ENCODE measurements at places on chromosomes 12 and 14.
A peak's percentile ranks its signal among the peaks of the same experiment; 100 is the strongest.

GRCh38 chr14:104138718-104139459 is 502 bp downstream of the KIF26A start:
- DNase-seq, result no peak

DNA sequence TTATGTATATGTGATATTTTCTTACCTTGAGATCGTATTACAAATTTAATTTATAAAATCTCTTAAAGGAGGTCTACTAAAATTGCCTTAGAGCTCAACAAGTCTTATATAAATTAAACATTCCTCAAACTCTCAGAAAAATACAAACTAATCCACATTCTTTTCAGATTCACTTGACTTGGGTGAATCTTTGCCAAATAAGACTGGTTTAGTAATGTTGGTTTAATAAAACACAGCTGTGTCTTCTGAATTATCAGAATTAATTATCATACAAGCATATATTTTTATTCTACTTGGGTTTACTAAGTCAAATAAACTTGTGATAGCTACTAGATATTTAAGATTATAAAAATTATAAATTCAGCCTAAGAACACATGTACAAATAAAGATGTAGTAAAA is 13.3 kb downstream of the GLIPR1L2 start:
- DNase-seq, result no peak

DNA sequence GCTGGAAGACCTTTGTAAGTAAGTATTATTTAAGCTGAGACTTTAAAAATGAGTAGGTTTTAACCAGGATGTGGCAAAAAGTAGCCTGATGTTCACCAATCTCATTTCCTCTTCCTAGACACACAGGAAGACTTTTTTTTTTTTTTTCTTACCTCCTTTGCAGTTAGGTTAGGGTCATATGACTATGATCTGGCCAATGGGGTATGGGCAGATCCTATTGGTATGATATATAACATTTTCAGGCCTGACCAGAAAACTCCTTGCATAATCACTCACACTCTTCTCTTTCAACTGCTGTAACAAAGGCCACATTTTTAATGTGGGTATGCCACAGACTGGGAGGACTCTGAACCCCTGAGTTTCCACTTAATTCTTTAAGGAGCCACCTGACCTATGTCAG is 2.7 kb upstream of the RPS6KA5 start:
- DNase-seq, result no peak

GRCh38 chr12:31931796-31932715 is 27.2 kb upstream of the RESF1 start:
- DNase-seq, result no peak

DNA sequence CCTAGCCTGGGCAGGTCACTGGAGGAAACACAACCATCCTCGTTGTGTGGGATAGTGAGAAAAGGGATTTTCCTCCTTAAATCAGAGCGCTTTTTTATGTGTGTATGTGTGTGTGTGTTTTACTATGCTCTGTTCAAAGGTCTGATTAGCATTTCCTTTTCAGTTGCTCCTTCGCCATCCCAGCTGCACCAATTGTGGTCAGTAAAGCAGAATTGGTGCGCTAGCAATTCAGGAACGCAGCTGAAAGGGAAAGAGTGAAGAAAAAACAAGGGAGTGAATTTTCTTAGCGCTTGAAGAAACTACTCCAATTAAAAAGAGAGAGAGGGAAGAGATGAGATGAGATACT is 173.3 kb upstream of the PARP11 start:
- no peak for DNase-seq

DNA sequence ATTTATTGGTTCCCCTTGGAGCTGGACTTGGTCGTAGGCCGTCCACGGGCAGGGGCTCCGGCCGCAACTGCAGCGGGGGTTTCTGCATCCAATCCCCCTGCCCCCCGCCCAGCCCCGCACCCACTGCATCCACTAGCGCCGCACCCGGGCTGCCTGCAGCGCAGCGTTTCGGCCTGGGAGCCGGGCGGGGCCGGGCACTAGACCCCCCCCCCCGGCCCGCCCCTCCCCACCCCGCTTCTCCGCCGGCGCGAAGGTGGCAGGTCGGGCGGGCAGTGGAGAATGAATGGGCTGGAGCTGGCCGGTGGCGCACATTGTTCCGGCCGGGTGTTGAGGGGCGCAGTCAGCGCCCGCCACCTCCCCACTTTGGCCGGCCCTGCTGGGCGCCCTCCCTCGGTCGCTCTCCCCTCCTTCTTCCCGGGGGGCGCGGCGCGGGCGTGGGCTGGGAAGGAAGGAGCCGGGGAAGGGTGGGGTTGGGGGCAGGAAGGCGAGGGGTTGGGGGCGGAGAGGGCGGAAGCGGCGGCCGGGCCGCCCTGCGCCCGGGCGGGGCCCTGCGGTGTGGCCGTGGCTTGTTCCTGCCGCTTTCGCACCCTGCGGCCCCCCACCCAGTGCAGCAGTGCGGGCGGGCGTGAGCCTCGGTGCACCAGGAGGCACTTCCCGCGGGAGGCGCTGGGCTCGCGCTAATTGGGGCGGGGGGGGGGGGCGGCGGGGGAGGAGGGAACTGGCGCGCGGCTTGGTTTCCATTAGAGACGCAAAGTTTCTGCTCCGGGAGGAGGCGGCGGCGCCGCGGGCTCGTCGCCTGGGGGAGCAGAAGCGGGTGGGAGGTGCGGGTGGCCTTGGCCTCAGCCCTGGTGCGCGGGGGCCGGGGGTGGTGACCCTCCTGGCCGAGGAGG is 841 bp downstream of the CALM1 start:
- DNase-seq, result no peak

GRCh38 chr12:112916270-112916669 is 9.5 kb downstream of the OAS1 start:
- DNase-seq, result no peak

DNA sequence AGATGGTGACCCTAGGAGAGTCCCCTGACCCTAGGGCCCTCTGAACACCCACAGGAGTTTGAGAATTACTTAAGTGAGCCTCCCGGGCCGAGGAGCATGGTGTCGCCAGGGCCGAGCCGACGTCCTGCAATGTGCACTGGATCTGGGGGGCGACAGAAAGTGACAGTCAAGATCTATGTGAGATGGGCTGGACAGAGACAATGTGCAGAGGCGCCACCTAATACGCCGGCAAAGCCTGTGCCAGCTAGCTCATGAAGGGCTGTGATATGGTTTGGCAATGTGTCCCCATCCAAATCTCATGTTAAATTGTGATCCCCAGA is 11.6 kb downstream of the MMAB start:
- no peak for DNase-seq

DNA sequence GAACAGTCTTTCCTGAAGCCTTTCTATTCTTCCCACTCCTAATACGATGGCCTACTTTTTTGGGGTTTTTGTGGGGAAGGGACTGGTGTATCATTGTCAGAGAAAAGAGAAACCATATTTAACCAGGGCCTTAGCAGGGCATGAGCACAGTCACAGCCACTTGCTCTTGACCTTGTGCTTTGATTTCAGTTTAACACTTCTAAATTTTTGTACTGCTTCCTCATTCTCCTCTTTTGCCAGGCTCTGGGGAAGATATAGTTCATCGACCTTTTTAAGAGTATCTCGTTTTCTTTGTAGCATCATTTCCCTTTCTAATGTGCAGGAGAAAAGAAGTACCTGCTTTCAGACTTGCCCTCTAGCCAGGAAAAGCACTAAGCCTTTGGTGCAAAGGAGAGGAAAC is 2.2 kb downstream of the ZBTB1 start:
- DNase-seq, result no peak

- no peak for DNase-seq
These were observed 45.8 kb upstream of the CORO1C start for GRCh38 chr12:108777156-108777555.

- DNase-seq, result no peak
These were observed 23.7 kb upstream of the TDRD9 start for GRCh38 chr14:103904493-103905107.

DNA sequence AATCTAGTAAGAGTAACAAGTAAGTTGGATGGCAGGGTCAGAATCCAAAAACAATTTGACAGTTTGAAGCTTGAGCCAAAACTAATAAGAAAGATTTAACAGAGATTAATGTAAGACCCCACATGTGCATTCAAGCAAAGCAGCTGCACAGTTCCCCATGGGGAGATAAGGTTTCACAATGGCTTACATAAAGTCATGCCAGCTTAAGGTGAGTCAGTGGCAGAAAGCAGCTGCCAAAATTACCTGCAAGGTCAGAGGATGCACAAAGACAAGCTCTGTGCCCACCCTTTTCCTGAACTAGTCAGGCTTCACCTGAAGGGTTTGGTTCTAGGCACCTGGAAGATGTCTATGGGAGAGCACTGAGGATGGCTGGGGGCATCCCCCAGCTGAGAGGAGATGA is 36.6 kb upstream of the KRT77 start:
- no peak for DNase-seq

GRCh38 chr12:93980711-93981110 is 167.7 kb upstream of the PLXNC1 start:
- DNase-seq, result no peak

- DNase-seq, result no peak
These were observed 128.0 kb downstream of the BCAT1 start for GRCh38 chr12:24820872-24821271.

- no peak for DNase-seq
These were observed 30.4 kb downstream of the DLGAP5 start for GRCh38 chr14:55160989-55161388.

GRCh38 chr12:1760566-1761382 is 59.6 kb upstream of the LRTM2 start:
- DNase-seq, result no peak

DNA sequence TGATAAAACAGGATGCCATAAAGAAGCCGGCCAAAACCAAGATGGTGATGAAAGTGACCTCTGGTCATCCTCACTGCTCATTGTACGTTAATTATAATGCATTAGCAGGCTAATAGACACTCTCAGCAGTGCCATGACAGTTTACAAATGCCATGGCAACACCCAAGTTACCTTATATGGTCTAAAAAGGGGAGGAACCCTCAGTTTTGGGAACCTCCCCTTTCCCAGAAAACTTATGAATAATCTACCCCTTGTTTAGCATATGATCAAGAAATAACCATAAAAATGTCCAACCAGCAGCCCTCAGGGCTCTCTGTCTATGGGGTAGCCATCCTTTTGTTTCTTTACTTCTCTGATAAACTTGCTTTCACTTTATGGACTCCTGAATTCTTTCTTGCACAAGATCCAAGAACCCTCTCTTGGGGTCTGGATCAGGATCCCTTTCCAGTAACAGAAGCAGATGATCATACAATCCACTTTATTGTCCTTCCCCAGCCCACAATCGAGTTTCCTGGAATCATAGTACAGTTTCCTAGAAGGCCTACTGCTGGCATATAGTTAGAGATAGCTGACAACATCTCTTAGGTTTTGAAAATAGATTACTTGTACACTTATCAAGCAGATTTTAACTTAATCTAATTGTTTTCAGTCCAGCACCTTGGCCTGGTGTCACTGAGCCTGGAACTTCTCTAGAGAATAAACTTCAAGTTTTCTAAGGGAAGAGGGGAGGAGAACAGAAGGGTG is 266.7 kb upstream of the HMGA2 start:
- DNase-seq, result no peak

DNA sequence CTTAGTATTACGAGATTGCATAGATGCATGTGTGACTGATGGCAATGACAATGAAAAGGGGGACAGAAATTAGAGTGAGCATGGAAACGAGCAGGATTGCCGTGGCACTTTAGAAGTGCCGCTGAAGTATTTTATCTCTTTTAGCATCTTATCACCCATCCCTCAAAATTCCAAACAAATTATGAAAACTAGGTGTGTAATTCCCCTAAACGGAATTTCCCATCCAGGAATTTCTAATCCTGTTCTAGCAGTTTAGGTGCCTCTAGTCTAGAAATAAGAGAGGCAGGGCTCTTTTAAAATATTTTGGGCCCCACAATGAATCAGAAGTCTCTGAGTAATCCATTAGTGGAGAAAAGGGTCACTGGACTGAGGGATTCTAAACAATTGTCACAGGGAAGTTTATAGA is 947 bp downstream of the TMEM52B start:
- no peak for DNase-seq

GRCh38 chr12:58529114-58529665 is 391.1 kb downstream of the LRIG3 start:
- DNase-seq, result no peak

DNA sequence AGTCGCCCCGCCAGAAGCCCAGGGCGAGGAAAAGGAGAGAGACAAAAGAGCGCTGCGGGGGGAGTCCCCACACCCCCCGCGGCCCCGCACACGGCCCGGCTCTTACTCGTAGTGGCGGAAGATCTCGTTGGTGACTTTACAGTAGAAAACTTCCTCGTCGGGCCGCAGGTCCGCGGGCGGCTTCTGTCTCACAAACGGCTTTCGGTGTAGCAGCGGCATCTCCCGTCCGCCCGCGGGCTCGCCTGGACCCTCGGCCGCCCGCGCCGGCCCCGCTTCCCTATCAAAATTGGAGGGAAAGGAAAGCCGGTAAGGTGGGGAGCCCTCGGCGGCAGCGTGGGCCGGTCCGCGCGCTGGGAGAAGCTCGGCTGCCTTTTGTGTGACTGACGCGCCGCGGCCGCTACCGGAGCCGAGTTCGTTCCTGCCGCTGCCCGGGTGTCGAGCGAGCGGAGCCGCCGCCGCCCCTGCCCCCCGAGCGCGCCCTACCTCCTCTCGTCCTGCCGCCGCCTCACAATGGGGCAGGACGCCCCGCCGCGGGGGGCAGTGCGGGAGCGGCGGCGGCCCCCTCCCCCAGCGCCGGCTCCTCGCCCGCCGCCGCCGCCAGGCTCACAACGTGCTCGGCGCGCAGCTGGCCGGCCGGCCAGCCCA is 652 bp downstream of the BAZ1A start:
- DNase-seq, result no peak

DNA sequence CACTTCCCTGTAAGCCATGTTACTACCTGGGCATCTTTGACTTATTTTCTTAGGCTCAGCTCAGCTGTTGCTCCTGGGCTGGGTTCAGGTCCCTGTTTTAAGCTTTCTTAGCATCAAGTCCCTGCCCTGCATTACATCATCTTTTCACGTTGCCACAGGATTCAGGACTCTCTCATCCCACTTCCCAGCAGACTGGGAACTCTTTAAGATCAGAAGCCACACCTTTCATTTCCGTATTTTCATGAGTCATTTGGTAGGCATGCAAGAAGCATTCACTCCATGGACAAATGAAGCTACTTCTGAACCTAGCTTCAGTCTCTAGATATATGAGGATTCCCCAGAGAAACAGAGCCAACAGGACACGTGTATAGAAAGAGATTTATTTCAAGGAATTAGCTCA is 726.8 kb downstream of the VRK1 start:
- peak; percentile 13 for DNase-seq

Data from NT2/D1 (cell line).